GM23338 (cell line): ENCODE measurements at places on chromosomes 6 and 20.

DNA sequence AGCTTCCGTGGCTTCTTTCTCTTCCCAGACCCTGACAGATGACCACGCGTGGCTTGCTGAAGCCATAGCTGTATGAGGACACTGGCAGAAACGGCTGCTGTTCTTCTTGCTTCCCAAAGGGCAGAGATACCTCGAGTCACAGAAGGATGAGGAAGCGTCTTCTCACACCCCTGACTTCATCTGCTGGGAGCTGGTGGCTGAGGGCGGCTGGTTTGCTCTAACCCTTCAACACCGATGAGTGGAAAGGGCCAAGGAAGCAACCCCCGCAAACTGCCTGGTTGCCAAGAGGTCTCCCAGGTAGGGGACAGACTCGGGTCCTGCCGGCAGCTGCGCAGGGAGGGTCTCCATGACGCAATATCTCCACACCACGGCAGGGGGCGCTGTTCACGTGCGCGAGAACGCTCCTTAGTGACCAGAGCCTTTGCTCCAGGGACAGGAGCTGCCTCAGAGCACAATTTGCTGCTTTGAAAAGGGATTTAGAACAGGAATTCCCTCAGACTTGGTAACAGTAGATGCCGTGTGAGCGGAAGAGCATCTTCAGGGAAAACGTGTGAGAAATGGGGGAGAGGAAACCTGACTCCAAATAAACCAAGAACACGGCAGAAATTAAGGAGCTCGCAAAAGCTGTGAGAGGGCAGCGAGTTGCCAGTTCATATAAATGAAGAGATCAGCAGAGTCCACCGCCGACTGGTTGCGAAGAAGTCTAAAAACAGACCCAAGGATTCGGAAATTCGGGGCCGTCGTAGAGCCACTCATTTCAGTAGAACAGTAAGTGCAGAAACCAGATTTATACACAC, 80.2 kb downstream of the ERMARD start:
- H3K36me3 ChIP-seq = no peaks in the 10 kb centered on the region
- H3K27ac ChIP-seq = no peak overlapping the region
- no peaks in the 10 kb centered on the region for H3K27me3 ChIP-seq
- peak; percentile 86 for DNase-seq
- no peak overlapping the region for H3K4me3 ChIP-seq
- H3K4me1 ChIP-seq = 0 out of 2 replicates have a peak, but pooled peaks cover 6% of the 10 kb centered on the region

DNA sequence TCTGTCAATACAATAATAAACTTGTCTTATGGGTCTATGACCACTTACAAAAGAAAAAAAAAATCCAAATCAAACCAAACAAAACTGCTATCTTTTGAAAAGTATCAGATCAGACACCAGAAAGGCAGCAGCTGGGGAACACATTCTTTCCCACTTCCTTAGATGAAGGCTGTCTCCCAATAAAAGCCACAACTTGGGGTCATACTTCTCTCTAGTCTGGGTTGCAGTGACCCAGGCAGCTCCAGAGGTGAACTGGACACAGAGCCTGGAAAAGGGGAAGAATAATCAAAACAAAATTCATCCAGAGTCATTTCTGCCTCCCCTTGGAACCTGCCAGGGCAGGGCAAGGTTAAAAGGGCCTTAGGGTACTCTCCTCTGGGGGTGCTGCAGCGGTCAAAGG, 19.1 kb downstream of the ATXN1 start:
- no peaks in the 10 kb centered on the region for H3K27me3 ChIP-seq
- no peak for DNase-seq
- no peaks in the 10 kb centered on the region for H3K36me3 ChIP-seq
- H3K27ac ChIP-seq = no peak overlapping the region
- H3K4me3 ChIP-seq = no peak overlapping the region

GRCh38 chr6:169902070-169902469, 150.6 kb downstream of the ERMARD start:
- no peaks in the 10 kb centered on the region for H3K36me3 ChIP-seq
- H3K4me1 ChIP-seq = no peaks in the 10 kb centered on the region
- no peaks in the 10 kb centered on the region for H3K27me3 ChIP-seq
- no peak for DNase-seq
- no peak overlapping the region for H3K4me3 ChIP-seq
- no peak overlapping the region for H3K27ac ChIP-seq

- peak; percentile 62 for DNase-seq
- H3K4me1 ChIP-seq = peaks cover 11% of the 10 kb centered on the region
- H3K27ac ChIP-seq = no peak overlapping the region
- H3K4me3 ChIP-seq = no peak overlapping the region
These were observed 36.0 kb downstream of the TAF8 start for GRCh38 chr6:42086046-42087035.

DNA sequence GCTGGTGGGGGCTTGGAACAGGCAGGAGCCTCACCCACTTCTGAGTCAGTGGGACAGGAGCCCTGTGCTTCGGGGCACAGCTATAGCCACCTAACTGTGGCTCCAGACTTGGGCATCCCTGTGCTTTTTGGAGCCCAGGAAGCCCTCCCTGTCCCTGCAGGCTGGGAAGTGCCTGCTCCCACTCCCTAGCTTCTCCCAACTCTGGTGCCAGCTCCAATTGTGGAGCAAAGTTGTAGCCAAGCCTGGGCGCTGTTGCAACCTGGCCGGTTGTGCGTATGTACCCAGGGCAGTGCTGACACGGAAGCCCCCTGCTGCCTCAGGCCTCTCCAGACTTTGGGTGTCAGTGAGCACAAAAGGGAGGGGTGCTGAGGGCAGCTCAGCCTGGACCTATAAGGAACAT, 601.7 kb upstream of the GJE1 start:
- no peaks in the 10 kb centered on the region for H3K27me3 ChIP-seq
- H3K36me3 ChIP-seq = no peaks in the 10 kb centered on the region
- H3K27ac ChIP-seq = no peak overlapping the region
- no peak overlapping the region for H3K4me3 ChIP-seq
- peaks cover 6% of the 10 kb centered on the region; the same call in 1 of the 2 replicates for H3K4me1 ChIP-seq

GRCh38 chr20:33019465-33020277, 11.8 kb upstream of the BPIFB6 start:
- no peak overlapping the region for H3K4me3 ChIP-seq
- H3K27ac ChIP-seq = no peak overlapping the region
- no peaks in the 10 kb centered on the region for H3K27me3 ChIP-seq
- H3K4me1 ChIP-seq = no peaks in the 10 kb centered on the region
- H3K36me3 ChIP-seq = no peaks in the 10 kb centered on the region

GRCh38 chr6:131954775-131955107, 3.6 kb upstream of the CCN2 start:
- peak overlapping the region; percentile 10; the same call in 1 of the 2 replicates for H3K27ac ChIP-seq
- H3K36me3 ChIP-seq = peaks cover 2% of the 10 kb centered on the region
- DNase-seq = peak; percentile 44
- peaks cover 46% of the 10 kb centered on the region for H3K4me1 ChIP-seq

DNA sequence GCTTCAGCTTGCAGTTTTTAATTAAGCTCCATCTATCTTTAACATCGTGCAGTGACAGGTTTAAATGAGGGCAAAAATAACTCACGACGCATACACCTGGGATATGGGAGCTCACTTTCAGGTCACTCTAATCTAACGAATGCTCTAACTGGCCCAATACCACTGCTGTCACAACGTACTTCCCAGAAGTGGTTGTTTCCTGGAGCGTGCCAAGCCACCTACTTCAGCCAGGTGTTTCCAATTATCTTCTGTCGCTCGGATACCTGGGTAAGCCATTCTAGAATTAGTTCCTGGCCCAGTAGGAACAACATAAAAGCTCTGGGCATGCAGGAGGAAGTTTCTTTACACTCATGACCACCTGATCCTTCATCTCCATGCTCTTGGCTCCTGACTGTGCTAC, 147.4 kb downstream of the FOXC1 start:
- H3K27ac ChIP-seq = no peak overlapping the region
- no peaks in the 10 kb centered on the region for H3K4me1 ChIP-seq
- no peak overlapping the region for H3K4me3 ChIP-seq
- no peaks in the 10 kb centered on the region for H3K27me3 ChIP-seq

GRCh38 chr6:141641951-141642350, 490.8 kb upstream of the GJE1 start:
- H3K27ac ChIP-seq = no peak overlapping the region
- H3K36me3 ChIP-seq = no peaks in the 10 kb centered on the region
- no peaks in the 10 kb centered on the region for H3K4me1 ChIP-seq
- no peaks in the 10 kb centered on the region for H3K27me3 ChIP-seq

DNA sequence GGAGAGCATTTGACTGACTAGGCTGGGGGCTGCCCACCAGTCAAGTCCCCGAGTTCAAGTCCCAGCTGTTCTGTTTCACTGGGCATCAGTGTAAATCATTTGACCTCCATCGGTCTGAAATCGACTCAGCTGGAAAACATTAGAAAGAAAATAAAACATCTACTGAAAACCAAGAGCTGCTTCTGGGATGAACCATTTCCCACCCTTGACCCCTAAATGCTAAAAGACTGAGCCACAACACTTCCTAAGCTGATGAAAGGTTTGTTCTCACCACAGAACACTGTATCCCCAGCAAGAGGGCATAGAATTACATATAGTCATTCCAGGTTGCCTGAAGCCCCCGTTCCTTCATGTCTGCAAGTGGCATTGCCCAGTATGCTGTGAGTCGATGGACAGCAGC, 237.0 kb upstream of the TAB2 start:
- H3K4me3 ChIP-seq = no peak overlapping the region
- H3K4me1 ChIP-seq = no peaks in the 10 kb centered on the region
- DNase-seq = no peak
- 0 out of 2 replicates have a peak, but pooled peaks cover 2% of the 10 kb centered on the region for H3K36me3 ChIP-seq
- H3K27me3 ChIP-seq = no peaks in the 10 kb centered on the region

DNA sequence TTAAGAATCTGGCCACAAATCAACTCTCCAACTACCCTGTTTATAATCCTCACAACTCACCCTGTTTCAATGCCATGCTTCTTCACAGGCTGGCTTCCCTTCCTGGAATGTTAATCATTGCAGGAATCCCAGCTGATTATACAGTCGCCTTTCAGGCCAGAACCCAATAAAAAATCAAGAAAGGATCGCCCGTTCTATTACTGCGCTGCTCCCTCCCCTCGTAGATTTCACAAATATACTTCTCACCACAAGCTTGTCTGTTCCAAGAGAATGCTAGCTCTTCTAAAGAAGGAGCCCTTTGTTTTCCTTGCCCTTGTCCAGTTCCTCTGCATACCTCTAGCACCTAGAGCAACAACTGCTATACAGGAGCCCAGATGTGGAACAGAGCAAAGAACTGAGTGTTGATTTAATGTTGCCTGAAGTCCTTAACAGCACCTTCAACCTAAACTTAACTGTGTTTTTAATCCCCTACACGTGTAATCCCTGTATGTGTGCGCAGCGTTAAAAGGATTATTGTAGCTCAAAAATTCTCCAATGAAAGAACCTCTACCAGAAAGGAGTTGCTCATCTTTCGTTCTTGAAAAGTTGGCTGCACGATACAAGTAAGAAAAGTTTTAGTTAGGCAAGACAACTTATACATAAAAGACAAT, 988 bp downstream of the ECHDC1 start:
- H3K27me3 ChIP-seq = no peaks in the 10 kb centered on the region
- peak; percentile 78 for DNase-seq
- H3K4me3 ChIP-seq = peak overlapping the region; percentile 64
- peak overlapping the region; percentile 12; the same call in 1 of the 2 replicates for H3K27ac ChIP-seq

- DNase-seq = no peak
- H3K27ac ChIP-seq = no peak overlapping the region
- H3K36me3 ChIP-seq = no peaks in the 10 kb centered on the region
- no peaks in the 10 kb centered on the region for H3K4me1 ChIP-seq
- no peaks in the 10 kb centered on the region for H3K27me3 ChIP-seq
These were observed 94.2 kb downstream of the RREB1 start for GRCh38 chr6:7201732-7202541.

GRCh38 chr6:160895562-160895961, 96.0 kb upstream of the MAP3K4 start:
- H3K27ac ChIP-seq = no peak overlapping the region
- no peaks in the 10 kb centered on the region for H3K27me3 ChIP-seq
- no peaks in the 10 kb centered on the region for H3K36me3 ChIP-seq
- no peak for DNase-seq

DNA sequence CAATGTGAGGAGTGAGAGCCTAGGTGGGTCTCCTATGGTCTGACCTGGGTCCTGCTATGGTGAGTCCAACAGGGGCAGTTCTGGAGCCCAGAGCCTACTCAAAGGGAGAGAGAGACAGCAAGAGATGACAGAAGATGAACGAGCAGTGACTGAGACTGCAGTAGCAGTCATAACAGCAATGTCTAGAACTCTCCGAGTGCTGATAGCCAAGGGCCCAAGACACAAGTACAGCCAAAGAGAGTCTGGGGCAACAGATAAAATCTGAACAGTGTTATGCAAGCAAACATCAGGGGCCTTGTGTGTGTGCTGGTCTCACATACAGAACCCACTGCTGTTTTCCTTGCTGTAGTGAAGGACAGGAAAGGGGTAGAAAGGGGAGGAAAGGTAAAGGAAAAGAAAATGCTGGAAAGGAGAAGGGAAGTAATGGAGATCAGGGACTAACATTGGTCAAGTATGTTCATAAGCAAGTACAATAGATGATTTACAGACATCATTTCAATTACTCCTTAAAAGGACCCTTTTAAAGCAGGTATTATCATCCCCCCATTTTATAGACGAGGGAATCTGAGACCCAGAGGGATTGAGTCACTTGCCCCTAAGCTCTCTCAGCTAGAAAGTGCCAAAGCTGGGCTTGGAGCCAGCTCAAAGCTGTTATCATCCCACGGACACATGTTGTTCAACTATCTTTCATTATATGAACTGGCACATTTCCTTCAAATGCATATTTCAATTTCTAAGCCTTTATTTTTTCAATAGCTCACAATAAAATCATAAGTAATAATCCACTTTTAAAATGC, 182.3 kb upstream of the RAB32 start:
- H3K27ac ChIP-seq = no peak overlapping the region
- H3K27me3 ChIP-seq = no peaks in the 10 kb centered on the region
- no peaks in the 10 kb centered on the region for H3K36me3 ChIP-seq

DNA sequence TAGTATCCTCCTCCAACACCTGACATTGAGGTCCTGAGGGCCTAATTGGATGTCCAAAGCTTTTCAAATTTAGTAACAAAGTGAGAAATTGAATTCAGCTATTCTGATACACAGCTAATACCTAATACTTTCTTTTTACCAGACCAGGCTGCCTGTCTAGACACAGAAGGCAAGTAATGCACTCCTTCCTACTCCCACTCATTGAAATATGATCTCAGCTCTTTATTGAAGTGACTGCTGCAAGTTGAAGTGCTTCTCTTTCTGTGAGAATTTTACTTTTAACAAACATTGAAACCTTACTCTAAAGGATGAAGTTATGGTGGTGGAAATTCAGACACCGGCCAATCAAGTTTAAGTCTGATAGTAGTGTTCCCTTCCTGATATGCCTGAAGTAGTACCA, 90.8 kb upstream of the OGFRL1 start:
- no peak overlapping the region for H3K27ac ChIP-seq
- H3K4me1 ChIP-seq = peaks cover 15% of the 10 kb centered on the region
- no peaks in the 10 kb centered on the region for H3K27me3 ChIP-seq
- H3K4me3 ChIP-seq = no peak overlapping the region

DNA sequence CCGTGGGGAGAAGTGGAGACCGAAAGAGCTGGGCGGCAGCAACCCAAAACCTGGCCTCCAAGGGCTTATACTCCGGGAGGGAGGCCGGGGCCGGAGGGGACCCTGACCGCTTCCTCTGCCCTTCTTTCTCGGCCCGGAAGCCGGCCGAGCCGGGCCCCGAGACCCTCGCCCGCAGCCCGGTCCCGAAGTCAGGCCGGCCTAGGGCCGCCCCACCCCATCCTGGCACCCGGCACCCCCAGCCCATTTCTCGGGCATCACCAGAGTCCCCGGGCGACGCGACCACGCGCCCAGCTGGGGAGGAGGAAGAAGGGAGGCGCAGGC, 572 bp upstream of the ZDHHC14 start:
- no peaks in the 10 kb centered on the region for H3K36me3 ChIP-seq
- H3K27me3 ChIP-seq = peaks cover 20% of the 10 kb centered on the region
- H3K27ac ChIP-seq = no peak overlapping the region
- peak overlapping the region; percentile 89 for H3K4me3 ChIP-seq

- no peak overlapping the region for H3K27ac ChIP-seq
- peaks cover 49% of the 10 kb centered on the region for H3K4me1 ChIP-seq
- H3K4me3 ChIP-seq = no peak overlapping the region
- DNase-seq = no peak
- no peaks in the 10 kb centered on the region for H3K27me3 ChIP-seq
These were observed 14.5 kb downstream of the STX16 start for GRCh38 chr20:58665606-58666005.
